ENCODE measurements at places on chromosomes 13 and 19.

DNA sequence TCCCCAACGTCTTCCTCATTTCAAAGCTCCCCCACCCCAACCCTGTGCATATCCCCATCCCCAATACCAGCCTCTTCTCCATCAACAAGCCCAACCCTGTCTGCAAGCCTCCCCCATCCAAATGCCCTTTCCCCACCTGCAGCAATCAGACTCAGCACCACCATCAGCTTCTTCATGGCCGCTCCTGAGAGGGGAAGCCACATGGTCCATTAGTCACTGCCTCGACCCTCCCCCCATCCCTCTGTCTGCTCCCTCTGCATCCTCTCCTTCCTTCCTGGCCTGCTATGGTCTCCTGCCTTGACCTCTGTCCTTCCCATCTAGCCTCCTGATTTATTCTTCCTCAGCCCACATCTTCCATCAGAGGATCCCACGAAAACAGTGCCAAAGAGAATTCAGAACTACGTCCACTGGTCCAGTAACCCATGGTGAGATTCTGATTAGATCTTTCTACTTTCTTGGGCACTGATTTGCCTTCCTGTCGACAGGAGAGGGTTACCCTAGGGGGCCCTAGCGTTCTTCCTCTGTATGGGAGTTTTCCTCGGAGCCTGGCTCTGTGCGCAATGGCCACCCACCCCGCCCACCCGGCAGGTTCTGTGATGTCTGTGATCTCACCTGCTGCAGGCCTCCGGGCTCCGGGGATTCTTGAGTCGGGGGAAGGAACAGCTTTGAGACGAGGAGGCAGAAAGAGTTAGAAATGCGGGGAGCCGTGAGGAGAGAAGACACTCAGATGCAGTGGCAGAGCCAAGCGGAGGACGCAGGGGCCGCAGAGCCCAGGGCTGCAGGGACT is 1.3 kb downstream of the KLK6 start:
- DNase-seq, result no peak

GRCh38 chr13:59979589-59979988 is 184.1 kb downstream of the DIAPH3 start:
- DNase-seq, result no peak

- no peak for DNase-seq
Measured at GRCh38 chr19:57443121-57443696, 8.1 kb downstream of the ZNF749 start.

DNA sequence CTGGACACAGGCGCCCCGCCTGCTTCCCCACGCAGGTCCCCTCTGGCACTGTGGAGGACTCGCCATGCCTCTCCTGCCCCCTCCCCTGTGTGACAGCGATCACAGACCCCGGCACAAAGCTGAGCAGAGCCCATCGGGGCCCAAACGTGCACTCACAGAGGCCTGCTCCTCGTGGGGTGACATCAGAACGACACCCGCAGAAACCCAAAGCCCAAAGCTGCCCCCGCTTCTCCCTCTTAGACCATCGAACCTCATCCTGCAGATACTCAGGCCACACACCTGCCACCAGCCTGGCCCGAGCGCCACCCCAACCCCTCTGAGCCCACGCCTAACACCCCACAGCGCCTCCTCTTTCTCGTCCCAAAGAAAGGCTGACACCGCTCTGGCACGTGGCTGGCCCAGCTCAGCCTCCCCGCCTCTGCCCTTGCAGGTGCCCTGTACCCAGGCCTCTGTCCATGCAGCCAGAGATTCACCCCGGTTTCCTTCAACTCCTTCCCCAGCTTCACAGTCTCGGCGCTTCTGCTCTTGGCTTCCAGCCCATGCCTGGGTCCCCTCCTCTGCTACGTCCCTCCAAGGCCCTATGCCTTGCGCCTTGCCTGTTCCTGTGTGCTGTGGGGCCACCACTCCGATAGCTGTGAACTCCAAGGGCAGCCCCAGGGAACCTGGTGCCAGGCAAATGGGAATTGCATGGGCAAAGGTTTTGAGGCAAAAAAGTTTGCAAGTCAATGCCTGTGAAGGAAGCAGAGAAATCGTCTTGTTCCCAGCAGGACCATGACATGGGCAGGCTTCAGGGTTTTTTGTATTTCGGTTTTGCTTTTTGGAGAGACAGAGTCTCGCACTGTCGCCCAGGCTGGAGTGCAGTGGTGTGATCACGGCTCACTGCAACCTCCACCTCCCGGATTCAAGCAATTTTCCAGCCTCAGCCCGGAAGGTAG is 831 bp upstream of the CBARP start:
- no peak for DNase-seq

DNA sequence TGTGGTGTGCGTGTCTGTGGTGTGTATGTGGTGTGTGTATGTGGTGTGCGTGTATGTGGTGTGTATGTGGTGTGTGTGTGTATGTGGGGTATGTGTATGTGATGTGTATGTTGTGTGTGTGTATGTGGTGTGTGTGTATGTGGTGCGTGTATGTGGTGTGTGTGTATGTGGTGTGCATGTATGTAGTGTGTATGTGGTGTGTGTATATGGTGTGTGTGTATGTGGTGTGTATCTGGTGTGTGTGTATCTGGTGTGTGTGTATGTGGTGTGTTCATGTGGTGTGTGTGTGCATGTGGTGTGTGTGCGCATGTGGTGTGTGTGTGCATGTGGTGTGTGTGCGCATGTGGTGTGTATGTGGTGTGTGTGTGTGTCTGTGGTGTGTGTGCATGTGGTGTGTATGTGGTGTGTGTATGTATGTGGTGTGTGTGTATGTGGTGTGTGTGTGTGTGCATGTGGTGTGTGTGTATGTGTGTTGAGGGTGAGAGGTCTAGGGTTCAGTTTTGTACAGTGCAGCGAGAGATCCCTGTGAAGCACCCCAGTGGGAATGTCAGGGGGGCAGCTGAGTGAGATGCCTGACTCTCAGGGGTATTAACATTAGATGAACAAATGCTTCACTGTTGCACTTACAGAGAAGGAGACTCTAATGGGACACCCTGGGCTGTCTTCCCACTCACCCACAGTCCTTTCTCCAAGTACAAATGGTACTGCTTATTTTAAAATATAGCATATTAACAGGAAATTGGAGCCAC is 61.3 kb upstream of the MEDAG start:
- no peak for DNase-seq

All from GM04503 (cell line).